Upper lobe of left lung (tissue), 6 donors: ENCODE measurements at places on chromosomes 1 and 21.
A peak's percentile ranks its signal among the peaks of the same experiment; 100 is the strongest.

- H3K27ac ChIP-seq, result no peak overlapping the region
- H3K36me3 ChIP-seq, result peaks cover 29% of the 10 kb centered on the region
- DNase-seq, result no peak
- no peak overlapping the region for H3K4me3 ChIP-seq
- peaks cover 45% of the 10 kb centered on the region for H3K4me1 ChIP-seq
- no peaks in the 10 kb centered on the region for H3K27me3 ChIP-seq
These were observed 18.6 kb upstream of the ALDH4A1 start for GRCh38 chr1:18920931-18921330.

DNA sequence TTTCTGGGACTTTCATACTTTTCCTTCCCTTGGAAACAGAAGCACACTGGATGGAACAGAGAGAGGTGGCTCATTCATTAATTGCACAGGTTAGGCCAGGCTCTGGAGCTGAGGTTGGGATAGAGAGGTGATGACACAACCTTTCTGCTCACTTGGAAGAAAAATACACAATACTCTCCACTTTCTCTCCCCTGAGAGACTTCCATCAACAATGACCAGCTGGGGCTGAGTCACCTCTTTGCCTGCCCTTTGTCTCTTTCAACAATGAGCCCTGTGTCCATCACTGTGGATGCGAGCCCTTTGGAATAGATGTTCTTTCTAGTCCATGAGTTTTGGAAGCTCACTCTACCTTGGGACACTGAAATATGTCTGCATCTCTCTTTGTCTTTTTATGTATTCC lies 43.1 kb downstream of the ATP2B4 start:
- H3K27me3 ChIP-seq, result no peaks in the 10 kb centered on the region
- H3K27ac ChIP-seq, result no peak overlapping the region
- no peak overlapping the region for H3K4me3 ChIP-seq
- peaks cover 2% of the 10 kb centered on the region for H3K36me3 ChIP-seq
- peaks cover 43% of the 10 kb centered on the region for H3K4me1 ChIP-seq

- H3K4me1 ChIP-seq, result no peaks in the 10 kb centered on the region
- H3K27ac ChIP-seq, result no peak overlapping the region
- no peak overlapping the region for H3K4me3 ChIP-seq
- no peak for DNase-seq
These were observed 180.0 kb downstream of the TNR start for GRCh38 chr1:175563236-175563895.

- H3K4me3 ChIP-seq, result no peak overlapping the region
- peak overlapping the region; percentile 83 for H3K27ac ChIP-seq
These were observed 18.8 kb downstream of the PTPRC start for GRCh38 chr1:198657550-198658064.

- peaks cover 69% of the 10 kb centered on the region for H3K4me1 ChIP-seq
- no peak for DNase-seq
- no peaks in the 10 kb centered on the region for H3K36me3 ChIP-seq
- peak overlapping the region; percentile 59 for H3K27ac ChIP-seq
These were observed 16.3 kb downstream of the DPYD start for GRCh38 chr1:97904534-97904933.

DNA sequence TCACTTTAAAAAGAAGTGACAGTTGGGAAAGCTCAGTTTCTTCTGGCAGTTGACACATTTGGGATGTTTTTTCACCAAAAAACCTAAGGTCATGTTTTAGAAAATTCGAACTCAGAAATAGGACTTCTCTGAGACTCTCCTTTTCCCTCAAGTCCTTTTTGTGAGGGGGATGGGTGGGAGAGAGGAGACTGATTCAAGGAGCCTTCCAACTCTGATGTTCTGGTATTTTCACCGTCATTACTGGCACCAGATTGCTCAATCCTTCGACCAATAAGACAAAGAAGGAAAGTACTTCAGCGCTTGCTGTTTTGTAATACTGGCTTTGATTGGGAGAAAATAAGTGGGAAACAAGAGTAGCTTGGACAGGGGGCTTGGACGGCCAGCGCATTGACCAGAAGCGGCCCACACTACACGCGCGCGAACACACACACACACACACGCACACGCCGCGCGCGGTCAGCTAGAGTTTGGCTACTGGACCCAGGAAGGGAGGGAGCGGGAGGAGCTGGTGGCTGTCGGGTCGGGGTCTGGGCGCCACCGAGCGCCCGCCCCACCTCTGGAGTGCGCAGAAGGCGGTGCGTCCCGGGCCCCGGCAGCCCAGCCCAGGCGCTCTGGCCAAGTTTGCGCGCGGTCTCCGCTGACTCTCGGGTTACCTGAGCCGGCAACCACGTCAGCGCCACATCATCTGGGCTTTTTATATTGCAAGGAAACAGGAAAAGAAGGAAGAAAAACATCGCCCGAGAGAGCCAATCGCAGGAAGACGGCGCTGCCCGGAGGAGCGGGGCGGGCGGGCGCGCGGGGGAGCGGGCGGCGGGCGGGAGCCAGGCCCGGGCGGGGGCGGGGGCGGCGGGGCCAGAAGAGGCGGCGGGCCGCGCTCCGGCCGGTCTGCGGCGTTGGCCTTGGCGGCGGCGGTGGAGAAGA lies at the start of gene KCNK1:
Gene KCNK1 (plus strand): TSS at position 855 of the 921 bp plus-strand sequence. CDS start 66 bp downstream, at position 921.
- peak within 1 kb of the TSS; percentile 82 for H3K27ac ChIP-seq
- no peaks in the 10 kb centered on the region for H3K36me3 ChIP-seq
- H3K4me1 ChIP-seq, result no peaks in the 10 kb centered on the region
- H3K27me3 ChIP-seq, result no peaks in the 10 kb centered on the region
- peak within 1 kb of the TSS; percentile 13 for H3K4me3 ChIP-seq
- peak; percentile 92 for DNase-seq

DNA sequence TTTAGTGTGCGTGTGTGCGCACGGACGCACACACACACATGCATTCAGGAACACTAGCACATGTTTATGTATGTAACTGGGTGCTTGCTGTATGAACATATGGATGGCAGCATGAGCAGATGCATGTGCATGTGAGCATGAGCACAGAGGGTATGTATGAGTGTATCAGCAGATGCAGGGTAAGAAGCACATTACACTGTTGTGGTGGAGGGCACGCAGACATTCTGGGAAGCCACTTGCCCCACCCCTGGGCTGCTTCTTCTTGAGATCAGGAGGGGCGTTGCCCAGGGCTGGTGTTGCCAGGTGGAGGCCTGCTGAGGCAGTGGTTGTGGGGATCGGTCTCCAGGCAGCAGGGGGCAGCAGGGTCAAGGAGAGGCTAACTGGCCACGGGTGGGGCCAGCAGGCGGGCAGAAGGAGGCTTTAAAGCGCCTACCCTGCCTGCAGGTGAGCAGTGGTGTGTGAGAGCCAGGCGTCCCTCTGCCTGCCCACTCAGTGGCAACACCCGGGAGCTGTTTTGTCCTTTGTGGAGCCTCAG lies 3.9 kb upstream of the P3R3URF start:
- H3K27ac ChIP-seq, result no peak overlapping the region
- H3K36me3 ChIP-seq, result no peaks in the 10 kb centered on the region
- no peaks in the 10 kb centered on the region for H3K27me3 ChIP-seq
- peak; percentile 80 for DNase-seq

GRCh38 chr1:175900171-175900570 lies 156.8 kb upstream of the TNR start:
- no peak for DNase-seq
- no peak overlapping the region for H3K4me3 ChIP-seq
- H3K27me3 ChIP-seq, result no peaks in the 10 kb centered on the region
- no peak overlapping the region for H3K27ac ChIP-seq
- no peaks in the 10 kb centered on the region for H3K4me1 ChIP-seq

DNA sequence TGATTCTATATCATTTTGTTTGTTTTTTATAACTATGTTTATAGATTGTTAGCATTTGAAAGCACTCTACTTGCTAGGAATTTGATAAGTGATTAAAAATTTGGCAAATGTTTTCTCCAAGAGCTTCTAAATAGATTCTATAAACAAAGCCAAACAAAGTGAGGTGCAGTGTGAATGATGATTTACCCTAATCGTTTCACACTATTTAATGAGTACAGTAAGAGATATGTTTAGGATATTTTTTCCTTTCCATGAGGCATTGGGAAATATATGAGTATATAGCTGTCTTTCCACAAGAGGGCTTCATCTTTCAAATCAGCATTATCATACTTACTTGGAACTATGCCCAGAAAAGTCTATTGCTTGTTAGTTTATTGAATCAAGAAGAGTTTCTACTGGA lies 277.0 kb upstream of the BRINP3 start:
- H3K4me3 ChIP-seq, result no peak overlapping the region
- no peaks in the 10 kb centered on the region for H3K36me3 ChIP-seq
- no peaks in the 10 kb centered on the region for H3K4me1 ChIP-seq
- no peaks in the 10 kb centered on the region for H3K27me3 ChIP-seq
- H3K27ac ChIP-seq, result no peak overlapping the region

- H3K36me3 ChIP-seq, result no peaks in the 10 kb centered on the region
- no peak overlapping the region for H3K27ac ChIP-seq
- H3K27me3 ChIP-seq, result no peaks in the 10 kb centered on the region
- DNase-seq, result no peak
These were observed 104.1 kb downstream of the KCNN3 start for GRCh38 chr1:154765970-154766369.

DNA sequence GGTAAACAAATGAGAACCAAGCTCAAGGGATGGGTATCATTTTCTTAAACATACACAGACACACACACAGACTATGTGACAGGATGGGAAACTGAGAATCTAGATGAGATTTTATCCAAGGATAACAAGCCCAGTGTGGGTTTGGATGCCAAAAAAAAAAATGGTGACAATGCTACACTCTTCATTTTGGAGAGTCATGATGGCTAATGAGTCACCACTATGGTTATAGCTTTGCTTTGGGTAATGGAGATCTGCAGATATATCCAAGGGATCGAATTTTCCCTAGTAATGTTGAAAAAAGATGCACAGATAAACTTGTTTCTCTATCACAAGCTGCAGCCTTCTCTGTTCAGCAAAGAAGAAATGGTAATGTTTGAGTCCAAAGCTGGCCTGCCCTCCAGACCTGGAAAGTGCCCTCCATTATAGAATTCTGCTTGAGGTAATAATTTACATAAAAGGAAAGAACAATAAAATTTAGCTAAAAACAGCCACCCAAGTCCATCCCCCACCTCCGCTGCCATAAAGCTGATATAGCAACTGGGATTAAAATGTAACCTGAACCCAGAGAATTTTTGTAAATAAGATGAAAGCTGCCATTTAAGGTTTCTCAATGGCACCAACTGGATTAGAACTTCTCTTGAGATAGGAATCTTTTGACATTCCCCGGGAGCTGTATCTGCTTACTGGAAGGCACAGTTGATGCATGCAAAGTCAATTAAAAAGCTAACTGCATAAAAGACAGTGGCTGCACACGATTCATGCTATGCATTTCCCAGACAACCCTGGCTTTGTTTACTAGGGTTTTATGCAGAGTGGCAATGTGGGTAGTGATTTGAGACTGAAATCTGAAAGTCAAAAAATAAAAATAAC lies 395.2 kb upstream of the LYPLAL1 start:
- H3K27me3 ChIP-seq, result no peaks in the 10 kb centered on the region
- H3K36me3 ChIP-seq, result no peaks in the 10 kb centered on the region
- no peak for DNase-seq
- no peaks in the 10 kb centered on the region for H3K4me1 ChIP-seq
- H3K4me3 ChIP-seq, result no peak overlapping the region
- no peak overlapping the region for H3K27ac ChIP-seq

GRCh38 chr1:46687093-46687659 lies 15.5 kb downstream of the TEX38 start:
- peak; percentile 83 for DNase-seq
- H3K36me3 ChIP-seq, result peaks cover 95% of the 10 kb centered on the region
- no peak overlapping the region for H3K4me3 ChIP-seq
- no peaks in the 10 kb centered on the region for H3K27me3 ChIP-seq

- H3K36me3 ChIP-seq, result no peaks in the 10 kb centered on the region
- no peak for DNase-seq
- H3K27me3 ChIP-seq, result no peaks in the 10 kb centered on the region
- no peak overlapping the region for H3K4me3 ChIP-seq
- peaks cover 54% of the 10 kb centered on the region for H3K4me1 ChIP-seq
These were observed 19.8 kb upstream of the PTP4A2 start for GRCh38 chr1:31957701-31958674.

- H3K27me3 ChIP-seq, result no peaks in the 10 kb centered on the region
- H3K36me3 ChIP-seq, result no peaks in the 10 kb centered on the region
- no peak for DNase-seq
- peak overlapping the region; percentile 20 for H3K4me3 ChIP-seq
- H3K4me1 ChIP-seq, result no peaks in the 10 kb centered on the region
These were observed 21.9 kb downstream of the DISP3 start for GRCh38 chr1:11500881-11501280.

DNA sequence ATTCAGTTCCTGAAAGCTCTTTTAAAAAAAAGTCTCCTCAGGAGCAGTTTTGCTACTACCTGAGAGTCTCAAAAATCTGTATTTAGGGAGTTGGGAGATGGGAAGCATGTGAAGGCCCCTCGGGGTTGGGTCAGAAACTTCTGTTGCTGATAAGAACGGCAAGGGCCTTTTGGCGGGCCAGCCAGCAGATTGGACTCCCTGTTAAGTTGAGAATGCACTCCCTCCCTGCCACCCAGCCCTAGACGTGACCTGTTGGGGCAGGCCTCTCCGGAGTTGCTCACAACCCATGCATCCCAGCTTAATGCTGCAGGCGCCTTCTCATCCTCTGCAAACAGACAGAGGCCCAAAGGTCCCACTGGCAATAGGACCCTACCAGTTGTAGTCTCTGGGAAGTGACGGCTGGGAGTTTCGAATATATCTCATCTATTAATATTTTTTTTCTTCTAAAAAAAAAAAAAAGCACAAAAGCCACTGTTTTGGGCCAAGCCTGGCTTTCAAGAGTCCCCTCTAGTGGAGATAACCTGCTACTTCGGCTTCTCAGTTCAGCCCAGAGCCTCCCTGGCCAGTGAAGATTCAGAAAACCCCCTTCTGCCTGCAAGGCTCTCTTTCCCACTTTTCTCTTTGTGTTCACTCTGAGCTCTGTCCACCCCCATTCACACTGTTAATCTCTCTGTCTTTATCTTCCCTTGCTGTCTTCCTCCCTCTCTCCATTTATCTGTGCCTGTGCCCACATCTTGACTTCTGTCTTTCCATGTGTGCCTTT lies 5.3 kb downstream of the PLXNA2 start:
- H3K4me1 ChIP-seq, result peaks cover 70% of the 10 kb centered on the region
- peak; percentile 43 for DNase-seq
- no peaks in the 10 kb centered on the region for H3K27me3 ChIP-seq
- peak overlapping the region; percentile 97 for H3K27ac ChIP-seq
- H3K4me3 ChIP-seq, result no peak overlapping the region
